ENCODE measurements at places on chromosomes 6 and 20. TPM values are rescaled to one million over a fixed set of nuclear protein-coding genes. Genes with fewer than 3 reads are reported as not detected.

Gene PTK6
- 0.06 TPM for polyA plus RNA-seq

Gene DPM1
- 122 TPM for polyA plus RNA-seq

Gene CLIC5
- not detected for polyA plus RNA-seq

Gene COMMD7
- 68.8 TPM for polyA plus RNA-seq

Gene DDX39B
- polyA plus RNA-seq, result 204 TPM

Gene ELOVL4
- polyA plus RNA-seq, result 12.5 TPM

Gene RBM39
- 270 TPM for polyA plus RNA-seq

Gene PHF3
- polyA plus RNA-seq, result 15.3 TPM

Gene GABRR2
- not detected for polyA plus RNA-seq

Gene CAP2
- polyA plus RNA-seq, result 23.2 TPM

Gene TFAP2D
- polyA plus RNA-seq, result not detected

Gene SPATA25
- not detected for polyA plus RNA-seq

Gene NUP43
- 16.1 TPM for polyA plus RNA-seq

Gene POM121L2
- polyA plus RNA-seq, result not detected

Gene LTB
- polyA plus RNA-seq, result not detected

Gene KHDRBS2
- polyA plus RNA-seq, result not detected

Gene SRF
- polyA plus RNA-seq, result 3.3 TPM

Gene IL17A
- polyA plus RNA-seq, result not detected

Gene TRIM40
- not detected for polyA plus RNA-seq

Gene DLGAP4
- 68.1 TPM for polyA plus RNA-seq

Gene OPN5
- polyA plus RNA-seq, result not detected

Gene RSPO3
- 4.1 TPM for polyA plus RNA-seq

Gene GSTA2
- not detected for polyA plus RNA-seq

Gene PLCB1
- 5.5 TPM for polyA plus RNA-seq

Gene AGPAT4
- polyA plus RNA-seq, result 3.9 TPM

Gene MOCS1
- polyA plus RNA-seq, result 8.4 TPM

Gene LY6G6F
- polyA plus RNA-seq, result not detected

Gene SLC29A1
- 18.4 TPM for polyA plus RNA-seq

Gene OXT
- 0.70 TPM for polyA plus RNA-seq

Gene TRIM15
- not detected for polyA plus RNA-seq

Gene FAM83C
- polyA plus RNA-seq, result not detected

Gene CDH26
- polyA plus RNA-seq, result not detected

Gene FAM209A
- polyA plus RNA-seq, result not detected

Gene MRPS10
- 65.1 TPM for polyA plus RNA-seq

Gene F13A1
- not detected for polyA plus RNA-seq

Gene CARMIL1
- 11.9 TPM for polyA plus RNA-seq

Gene CTAGE9
- not detected for polyA plus RNA-seq

Gene B3GAT2
- polyA plus RNA-seq, result 0.22 TPM

Gene HLA-G
- 1.7 TPM for polyA plus RNA-seq

Gene SYTL3
- 3.8 TPM for polyA plus RNA-seq

Gene CAPN11
- polyA plus RNA-seq, result not detected

Gene TNNC2
- 0.83 TPM for polyA plus RNA-seq

Gene ANGPT4
- not detected for polyA plus RNA-seq

Gene IRF4
- 0.70 TPM for polyA plus RNA-seq

Gene GGTLC1
- polyA plus RNA-seq, result not detected

Gene REM1
- polyA plus RNA-seq, result not detected

Gene WFDC5
- not detected for polyA plus RNA-seq

Gene OLIG3
- polyA plus RNA-seq, result not detected

Gene TRAPPC3L
- 0.30 TPM for polyA plus RNA-seq

Gene BPIFA1
- not detected for polyA plus RNA-seq

Gene SIRPG
- not detected for polyA plus RNA-seq

Gene BMP2
- polyA plus RNA-seq, result 0.33 TPM

Gene MC3R
- polyA plus RNA-seq, result not detected

Gene C6orf163
- polyA plus RNA-seq, result 0.19 TPM

Gene TPD52L1
- polyA plus RNA-seq, result 12.3 TPM

Gene GJA1
- polyA plus RNA-seq, result 68.1 TPM

Gene SIGLEC1
- not detected for polyA plus RNA-seq

Data from GM23248 (cell line).